ENCODE measurements at places on chromosomes 3 and 15.

- DNase-seq, result no peak
These were observed 17.6 kb upstream of the TM2D3 start for GRCh38 chr15:101669744-101670143.

DNA sequence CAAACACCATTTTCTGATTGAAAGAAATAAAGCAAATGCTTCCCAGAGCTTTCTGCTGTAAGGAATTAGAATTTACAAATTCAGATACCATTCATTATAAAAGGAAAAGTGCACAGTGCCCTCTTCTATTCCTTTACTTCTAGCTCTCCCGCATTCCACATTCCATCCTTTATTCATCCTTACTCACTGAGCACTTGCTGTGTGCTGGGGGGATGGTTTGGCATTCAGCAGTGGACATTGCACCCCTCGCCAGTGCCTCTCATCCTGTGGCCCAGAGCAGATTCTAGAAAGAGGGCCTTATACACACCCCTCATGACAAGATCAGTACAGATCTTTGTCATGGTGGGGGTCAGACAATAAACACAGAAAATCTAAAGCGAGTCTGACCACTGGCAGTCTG, 73.0 kb downstream of the MGLL start:
- DNase-seq, result no peak

GRCh38 chr3:123687286-123687685, 102.4 kb upstream of the HACD2 start:
- DNase-seq, result no peak

GRCh38 chr15:82272154-82272553, 9.5 kb downstream of the SAXO2 start:
- no peak for DNase-seq

DNA sequence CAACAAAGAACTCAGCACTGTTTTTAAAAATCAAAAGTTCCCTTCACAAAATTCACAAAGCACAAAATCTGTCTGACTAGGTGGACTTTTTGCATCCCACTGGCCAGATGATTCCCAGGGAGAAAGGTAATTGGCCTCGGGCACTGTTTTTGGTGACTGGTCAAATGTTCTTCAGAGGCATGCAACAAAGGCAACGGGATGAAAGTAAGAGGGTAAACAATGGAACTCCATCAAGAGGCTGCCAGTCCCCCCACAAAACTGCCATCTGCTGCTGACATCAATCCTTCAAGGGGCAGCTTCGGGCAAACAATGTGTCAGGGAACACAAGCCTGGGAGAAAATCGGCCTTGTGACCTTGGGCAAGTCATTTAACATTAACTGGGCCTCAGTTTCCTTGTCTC, 3.3 kb downstream of the SRGAP3 start:
- no peak for DNase-seq
